ENCODE measurements at places on chromosomes 7 and 10. TPM values are rescaled to one million over a fixed set of nuclear protein-coding genes. Genes with fewer than 3 reads are reported as not detected.

GRCh38 chr7:77846317-77847092 lies 47.9 kb downstream of the PHTF2 start:
- no peak for DNase-seq

GRCh38 chr7:134856091-134856490 lies 76.7 kb downstream of the CALD1 start:
- DNase-seq: no peak

DNA sequence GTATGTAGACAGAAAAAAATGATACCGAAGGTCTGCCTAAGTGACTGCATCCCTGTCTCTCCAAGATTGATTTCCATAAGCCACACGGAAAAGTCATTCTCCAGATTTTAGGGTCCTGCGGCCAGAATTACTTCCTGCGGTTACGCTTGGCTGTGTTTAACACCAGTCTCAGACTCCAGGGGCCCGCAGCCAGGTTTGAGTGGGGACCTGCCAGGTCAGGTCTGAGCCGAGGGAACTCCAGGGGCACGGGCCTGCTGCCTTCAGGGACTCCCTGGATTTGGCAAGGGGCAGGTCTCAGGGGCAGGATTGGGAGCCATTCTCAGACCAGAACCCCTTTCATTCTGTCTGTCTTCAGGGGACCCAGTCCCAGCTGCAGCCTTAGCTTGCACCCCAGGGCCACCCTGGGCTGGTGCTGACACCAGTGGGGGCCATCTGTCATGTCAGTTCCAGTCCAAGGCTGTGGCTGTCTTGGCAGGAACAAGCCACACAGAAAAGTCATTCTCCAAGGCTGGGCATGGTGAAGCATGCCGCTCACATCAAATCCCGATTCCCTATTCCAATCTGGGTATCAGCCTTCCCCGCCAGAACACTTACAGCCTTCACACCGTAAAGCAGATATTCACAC lies 39.0 kb downstream of the TMEM120A start:
- DNase-seq: no peak

GRCh38 chr7:101563198-101563901 lies 65.7 kb downstream of the MYL10 start:
- DNase-seq: no peak

- DNase-seq: no peak
Measured at GRCh38 chr10:62742536-62743061, 61.9 kb upstream of the ADO start.

GRCh38 chr10:43585046-43585445 lies 10.6 kb upstream of the ZNF239 start:
- DNase-seq: no peak

DNA sequence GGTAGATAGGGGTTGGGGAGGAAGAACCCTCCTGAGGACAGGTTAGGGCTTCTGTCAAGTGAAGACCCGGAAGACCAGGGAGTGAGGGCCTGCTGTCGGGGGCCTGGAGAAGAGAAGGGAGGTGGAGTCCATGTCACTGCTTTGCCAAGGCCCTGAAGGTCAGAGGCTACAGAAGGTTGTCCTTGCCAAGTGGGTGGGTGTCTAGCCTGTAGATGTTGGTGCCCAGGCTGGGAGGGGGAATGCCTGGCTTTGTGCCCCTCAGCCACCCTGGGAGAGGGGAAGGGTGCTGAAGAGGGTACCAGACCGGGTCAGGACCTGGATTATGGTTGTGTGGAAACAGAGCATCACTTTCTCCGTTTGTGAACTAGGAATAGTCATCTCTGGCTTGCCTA lies 67.2 kb upstream of the AQP1 start:
- DNase-seq: no peak

GRCh38 chr10:123227706-123228105 lies 73.5 kb downstream of the BUB3 start:
- no peak for DNase-seq

- no peak for DNase-seq
Measured at GRCh38 chr10:70759781-70760180, 25.4 kb downstream of the TBATA start.

GRCh38 chr7:4851459-4852422 lies 10.1 kb downstream of the PAPOLB start:
- DNase-seq: no peak

GRCh38 chr7:77975672-77976480 lies 177.3 kb downstream of the PHTF2 start:
- no peak for DNase-seq

DNA sequence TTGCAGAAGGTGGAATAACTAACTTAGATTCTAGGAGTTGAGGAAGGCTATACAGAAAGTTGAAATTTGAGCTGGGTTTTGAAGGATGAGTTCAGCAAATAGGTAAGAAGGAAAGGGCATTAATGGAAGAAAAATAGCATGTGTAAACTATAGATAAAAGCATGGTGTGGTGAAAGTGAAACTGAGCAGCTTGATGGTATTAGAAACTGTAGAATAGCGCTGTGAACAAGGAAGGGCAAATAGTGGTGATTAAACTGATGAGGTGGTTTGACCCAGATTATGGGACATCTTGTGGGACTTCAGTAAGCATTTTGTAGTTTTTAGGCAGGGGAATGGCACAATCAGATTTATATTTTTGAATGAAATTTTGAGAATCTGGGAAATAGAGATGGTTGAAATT lies 90.5 kb downstream of the EXOC6 start:
- no peak for DNase-seq

DNA sequence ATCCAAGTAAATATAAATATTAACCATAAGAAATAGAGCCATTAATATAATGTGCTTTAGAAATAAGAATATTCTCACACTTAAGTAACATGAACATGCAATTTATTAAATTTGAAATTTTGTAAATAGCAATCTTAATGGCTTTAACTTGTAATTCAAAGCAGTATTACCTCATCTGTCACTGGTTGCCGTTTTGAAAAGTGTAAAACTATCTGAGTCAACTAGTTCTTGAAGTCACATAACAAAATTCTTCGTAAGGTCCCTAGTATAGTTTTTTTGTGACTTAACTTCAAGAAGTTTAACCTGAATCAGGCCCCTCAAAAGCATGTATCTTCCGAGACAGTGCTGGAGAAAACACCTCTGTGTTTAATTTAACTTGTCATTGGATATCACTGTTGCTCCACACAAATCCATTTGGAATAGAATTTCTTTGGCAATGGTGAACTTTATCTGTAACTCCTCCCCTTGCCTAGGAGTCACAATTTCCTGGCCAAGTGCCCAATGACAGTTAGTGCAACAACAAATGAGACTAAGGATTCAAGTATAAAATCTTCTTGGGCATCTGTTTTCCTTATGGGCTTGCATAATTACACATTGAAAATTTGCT lies 47.1 kb downstream of the NT5C2 start:
- DNase-seq: no peak

- no peak for DNase-seq
Measured at GRCh38 chr10:93280121-93280698, 201.9 kb downstream of the MYOF start.

DNA sequence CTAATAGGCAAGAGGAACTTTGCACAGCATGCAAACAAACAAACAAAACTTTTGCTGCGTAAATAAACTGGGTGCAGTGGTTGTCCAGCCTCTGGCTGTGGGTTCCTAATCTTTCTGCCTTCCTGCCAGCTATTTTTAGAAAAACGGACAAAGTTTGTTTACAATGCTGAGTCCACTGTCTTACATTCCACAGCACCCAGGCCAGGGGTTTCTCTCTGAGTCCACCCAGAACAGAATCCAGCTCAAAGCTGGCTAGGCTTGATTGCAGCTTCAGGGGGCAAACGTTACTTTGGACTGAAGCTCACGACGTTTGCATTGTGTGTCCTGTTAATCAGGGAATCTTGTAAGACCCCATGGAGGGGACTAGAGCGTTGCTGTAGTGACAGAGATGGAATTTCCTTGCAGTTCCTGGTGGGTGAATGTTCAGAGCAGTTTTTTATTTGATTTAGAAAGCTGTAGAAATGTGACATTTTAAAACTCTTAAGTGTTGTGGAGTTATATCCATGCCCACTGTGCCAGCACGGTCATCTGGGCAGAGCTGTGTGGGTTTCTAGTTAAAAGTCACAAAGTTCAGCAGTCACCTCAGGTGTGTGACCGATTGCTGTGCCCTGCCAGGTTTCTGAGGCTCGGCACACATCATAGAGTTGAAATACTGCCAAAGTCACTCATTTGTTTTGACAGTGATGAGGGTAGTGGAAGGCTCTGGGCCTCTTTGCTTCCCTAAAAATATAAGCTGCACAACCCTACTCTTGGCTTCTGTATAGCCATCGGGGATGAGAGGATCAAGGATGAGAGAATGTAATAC lies 247.0 kb downstream of the STK31 start:
- no peak for DNase-seq

- DNase-seq: no peak
Measured at GRCh38 chr7:149071641-149072437, 18.7 kb downstream of the ZNF786 start.

DNA sequence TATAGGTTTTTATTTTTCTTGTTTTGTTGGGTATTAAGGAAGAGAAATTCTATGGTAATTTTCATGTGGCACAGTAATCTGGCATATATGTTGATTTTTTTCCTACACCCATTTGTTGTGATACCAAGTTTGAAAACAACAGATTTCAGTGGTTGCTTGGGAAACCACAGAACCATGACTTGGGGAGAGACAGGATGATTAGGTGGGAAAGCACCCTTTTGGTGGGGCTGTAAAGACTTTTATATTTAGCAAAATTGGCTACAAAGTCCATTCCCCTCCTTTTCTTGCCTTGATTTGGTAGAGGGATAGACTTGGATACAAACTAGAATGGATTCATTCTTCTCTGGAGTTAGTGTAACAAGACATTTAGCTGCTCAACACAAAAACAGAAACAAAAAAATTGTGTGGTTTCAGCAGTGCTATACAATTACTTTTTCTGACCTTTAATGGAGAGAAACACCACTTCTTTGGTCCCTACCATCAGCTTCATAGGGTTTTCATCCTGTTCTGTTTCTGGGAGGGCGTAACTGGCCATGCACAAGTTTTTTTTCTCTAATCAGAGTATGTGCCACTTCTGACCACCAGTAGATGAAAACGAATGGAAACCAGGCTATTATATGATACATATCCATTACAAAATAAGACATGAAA lies 52.7 kb downstream of the FIGNL1 start:
- DNase-seq: no peak

- no peak for DNase-seq
Measured at GRCh38 chr10:34599026-34599795, 215.9 kb downstream of the PARD3 start.

DNA sequence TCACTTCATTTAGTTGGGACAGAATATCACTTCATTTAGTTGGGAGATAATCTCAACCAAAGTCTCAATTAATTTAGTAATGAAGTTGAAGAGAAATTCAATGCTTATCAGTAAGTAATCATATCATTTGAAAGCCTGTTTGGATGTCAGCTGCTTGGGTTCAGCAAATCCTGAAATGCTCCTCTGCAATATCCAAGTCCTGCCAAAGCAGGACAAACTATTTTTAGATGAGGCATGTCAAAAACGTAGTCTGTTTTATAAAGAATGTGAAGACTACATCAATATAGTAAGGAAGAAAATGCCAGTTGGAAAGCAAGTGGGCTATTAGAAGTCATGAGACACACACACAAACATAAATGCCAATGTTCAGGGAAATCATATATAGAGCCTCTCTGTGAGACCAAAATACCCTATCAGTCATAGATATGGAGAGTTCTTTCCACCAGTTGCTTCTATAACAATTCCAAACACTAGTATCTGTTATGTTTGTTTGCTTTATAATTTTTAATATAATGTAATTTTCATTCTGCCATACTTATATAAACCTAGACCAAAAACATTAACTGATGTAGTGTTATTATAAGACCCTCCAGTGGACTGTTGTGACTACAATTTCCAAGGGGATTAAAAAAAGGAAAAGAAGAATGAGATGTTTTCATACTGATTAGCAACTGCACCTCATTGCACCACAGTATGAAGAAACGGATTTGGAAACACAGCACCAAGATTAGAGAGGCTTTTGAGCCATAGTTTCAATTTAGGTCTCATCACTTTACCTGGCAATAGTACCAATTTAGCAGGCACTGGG lies 160.7 kb downstream of the LRRTM3 start:
- DNase-seq: no peak

DNA sequence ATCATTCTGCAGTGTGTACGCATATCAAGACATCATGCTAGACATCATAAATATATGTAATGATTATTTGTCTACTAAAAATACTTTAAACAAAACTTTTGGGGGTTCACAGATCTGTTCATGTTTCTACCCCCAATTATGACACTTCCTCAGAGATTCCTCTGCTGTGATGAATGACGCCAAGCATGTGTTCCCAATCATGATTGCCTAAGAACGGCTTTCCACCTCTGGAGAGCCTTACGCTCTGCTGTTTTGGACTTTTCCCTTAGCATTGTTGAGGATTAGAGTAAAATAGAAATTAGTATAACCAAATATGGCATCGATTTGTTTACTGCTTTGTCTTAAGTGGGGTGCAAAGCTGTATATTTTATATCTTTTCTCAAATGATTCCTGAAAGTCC lies 236.3 kb upstream of the IGFBP3 start:
- no peak for DNase-seq

- DNase-seq: peak; percentile 55
Measured at GRCh38 chr10:103616705-103617601, 123.4 kb downstream of the NEURL1 start.

DNA sequence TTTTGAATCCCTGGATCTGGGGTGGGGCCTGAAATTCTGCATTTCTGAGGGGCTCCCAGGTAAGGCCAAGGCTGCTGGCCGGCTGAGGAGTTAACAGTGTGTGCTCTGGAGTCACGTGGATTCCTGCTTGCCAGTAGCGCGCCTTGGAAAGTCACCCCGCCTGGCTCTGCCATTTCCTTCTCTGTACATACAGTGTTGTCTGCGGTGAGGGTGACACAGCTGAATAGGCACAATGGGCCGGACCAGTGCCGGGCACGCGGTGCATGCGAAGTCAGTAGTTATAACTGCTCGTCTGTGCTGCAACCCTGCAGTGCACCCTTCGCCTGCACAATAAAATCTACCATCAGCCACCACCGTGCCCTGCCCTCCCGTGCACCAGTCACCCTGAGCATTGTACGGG lies 68.0 kb upstream of the EEPD1 start:
- no peak for DNase-seq

The STEAP4 gene
- polyA plus RNA-seq: 3.5 TPM

The FOXI2 gene
- polyA plus RNA-seq: 0.47 TPM

The PHKG1 gene
- polyA plus RNA-seq: 41.5 TPM

The PON1 gene
- 0.47 TPM for polyA plus RNA-seq

The SPDYE1 gene
- polyA plus RNA-seq: 1.6 TPM

The MYO3A gene
- polyA plus RNA-seq: 0.59 TPM

The PBLD gene
- 8.6 TPM for polyA plus RNA-seq

The HABP2 gene
- 0.19 TPM for polyA plus RNA-seq

The HHEX gene
- 7.3 TPM for polyA plus RNA-seq
